ENCODE measurements at places on chromosomes 5 and 9.

DNA sequence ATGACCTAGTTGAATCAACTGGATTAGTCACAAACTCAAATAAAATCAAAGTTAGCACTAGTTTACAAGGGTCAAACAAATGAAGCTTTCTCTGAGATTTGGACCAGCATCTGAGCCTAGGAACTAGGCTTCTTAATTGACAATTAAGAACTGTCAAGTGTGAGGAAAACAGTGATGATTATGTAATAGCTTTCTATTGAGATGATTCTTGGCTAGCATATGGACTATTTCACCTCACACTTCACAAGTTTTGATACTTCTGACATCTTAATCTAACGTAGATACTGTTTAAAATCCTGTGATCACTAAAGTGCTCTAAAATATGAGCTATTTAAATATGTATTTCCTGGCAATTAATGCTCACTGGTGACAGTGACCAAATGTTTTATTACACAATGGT lies 542.9 kb downstream of the EFNA5 start:
- no peak for DNase-seq

DNA sequence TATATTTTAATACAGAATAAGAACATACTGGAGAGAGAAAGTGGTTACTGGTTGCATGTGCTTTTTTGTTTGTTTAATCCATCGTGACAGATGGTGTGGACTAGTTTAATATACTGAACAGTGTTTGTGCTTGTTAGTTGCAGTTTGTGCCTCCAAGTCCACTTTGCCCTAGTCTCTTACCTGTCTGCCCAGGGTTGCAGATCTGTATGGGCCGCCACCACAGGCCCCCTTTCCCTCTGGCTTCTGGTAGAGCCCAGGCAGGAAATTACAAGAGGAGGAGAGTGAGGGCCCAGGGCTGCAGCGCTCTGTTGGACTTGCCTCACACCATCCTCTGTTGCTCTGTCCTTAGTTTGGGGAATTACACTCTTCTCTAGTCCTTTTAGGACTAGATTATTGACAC lies 166.4 kb downstream of the KDM4C start:
- DNase-seq: no peak

DNA sequence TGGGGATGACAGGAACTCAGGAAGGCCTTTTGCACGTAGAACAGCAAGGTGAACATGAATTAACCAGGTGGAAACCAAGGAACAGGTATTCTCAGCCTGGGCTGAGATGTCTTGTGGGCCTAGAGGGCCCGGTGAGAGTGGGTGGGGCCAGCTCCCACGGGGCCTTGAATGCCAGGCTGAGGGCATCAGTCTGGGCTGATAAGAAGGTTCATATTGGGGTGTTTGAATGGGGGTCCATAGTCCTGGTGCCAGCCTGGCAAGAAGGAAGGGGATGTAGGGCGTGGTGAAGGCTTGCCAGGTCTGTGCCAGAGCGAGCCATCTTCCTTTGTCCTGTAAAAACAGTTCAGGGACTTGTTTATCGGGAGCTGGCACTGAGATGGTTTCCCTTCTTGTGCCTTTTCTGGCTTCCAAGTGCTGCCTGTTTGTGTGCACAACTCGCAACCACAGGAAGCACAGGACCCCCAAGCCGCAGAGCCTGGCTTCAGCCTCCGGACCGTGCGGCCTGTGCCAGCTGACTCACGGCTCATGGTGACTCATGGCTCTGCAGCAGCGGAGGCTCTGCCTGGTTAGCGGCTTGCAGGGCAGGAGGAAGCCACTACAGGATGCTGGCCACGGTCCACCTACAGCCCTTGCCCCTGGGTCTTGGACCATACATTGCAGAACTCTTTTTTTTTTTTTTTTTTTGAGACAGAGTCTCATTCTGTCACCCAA lies 2.4 kb downstream of the CARD19 start:
- DNase-seq: peak; percentile 50

GRCh38 chr9:107971241-107971640 lies 481.7 kb upstream of the KLF4 start:
- no peak for DNase-seq

DNA sequence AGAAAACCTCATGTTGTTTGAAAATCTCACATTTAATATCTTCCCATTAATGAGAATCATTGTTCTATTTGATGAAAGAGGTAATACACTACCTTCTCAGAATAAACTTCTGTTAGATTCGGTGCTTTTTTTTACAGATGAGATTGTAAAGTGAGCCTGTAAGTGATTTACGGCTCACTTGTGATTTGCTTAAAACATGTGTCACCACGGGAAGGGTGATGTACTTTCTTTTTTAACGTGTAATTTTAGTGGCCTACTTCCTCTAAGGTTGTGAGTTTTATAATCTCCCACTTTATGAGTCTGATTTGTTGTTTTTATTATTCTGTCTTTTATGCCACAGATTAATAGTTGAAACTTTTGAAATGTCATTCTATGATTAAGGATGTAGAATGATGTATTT lies 15.9 kb downstream of the ANXA1 start:
- no peak for DNase-seq

DNA sequence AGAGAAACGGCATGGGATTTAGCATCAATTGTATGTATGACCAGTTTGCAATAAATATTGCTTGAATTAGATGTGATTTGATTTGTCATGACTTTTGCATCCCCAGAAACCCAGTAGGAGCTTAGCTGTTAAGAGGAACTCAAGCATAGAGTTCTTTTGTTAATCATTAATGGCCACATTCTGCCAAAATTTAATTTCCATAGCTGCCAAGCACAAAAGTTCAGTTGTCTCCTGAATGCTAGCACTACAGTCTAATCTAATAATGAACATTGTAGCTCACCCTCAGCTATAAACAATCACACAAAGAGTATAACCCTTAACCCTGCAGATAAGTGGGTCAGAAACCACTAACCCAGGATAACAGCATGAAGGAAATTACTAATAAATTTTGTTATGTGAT lies 169.8 kb upstream of the GRAMD2B start:
- no peak for DNase-seq

GRCh38 chr5:132473668-132474067 lies 16.9 kb downstream of the IRF1 start:
- no peak for DNase-seq

DNA sequence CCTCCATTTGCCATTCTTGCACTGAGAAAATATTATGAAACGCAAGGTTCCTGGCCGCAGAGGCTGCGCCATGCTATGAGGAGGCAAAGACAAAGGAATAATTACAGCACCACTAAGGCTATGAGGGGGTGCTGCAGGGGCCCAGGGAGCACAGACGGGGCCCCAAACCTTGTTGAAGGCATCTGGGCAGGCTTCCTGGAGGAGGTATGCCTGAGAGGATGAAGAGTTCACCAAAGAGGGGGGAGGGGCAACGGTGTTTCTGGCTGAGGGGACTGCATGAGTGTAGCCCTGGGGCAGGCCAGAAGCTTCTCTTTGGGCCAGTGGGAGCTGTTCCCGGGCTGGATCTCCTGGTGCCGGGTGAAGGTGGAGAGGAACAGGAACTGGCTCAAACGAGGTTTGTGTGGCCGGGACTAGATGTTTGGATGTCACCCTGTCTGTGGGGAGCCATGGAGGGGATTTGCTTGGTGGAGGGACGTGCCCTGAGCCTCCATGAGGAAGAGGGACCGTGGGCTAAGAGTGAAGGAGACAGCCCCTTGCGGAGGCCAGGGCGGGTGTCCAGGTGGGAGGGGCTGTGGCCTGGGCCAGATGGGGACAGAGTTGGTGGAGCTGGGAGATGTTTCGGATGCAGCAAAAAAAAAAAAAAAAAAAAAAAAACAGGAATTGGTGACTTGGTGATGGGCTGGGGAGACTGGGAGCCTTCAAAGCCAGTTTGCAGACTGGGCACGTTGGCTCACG lies 28.2 kb downstream of the PTGES start:
- DNase-seq: no peak

- no peak for DNase-seq
These were observed 4.4 kb downstream of the LRRC8A start for GRCh38 chr9:128886211-128886891.

DNA sequence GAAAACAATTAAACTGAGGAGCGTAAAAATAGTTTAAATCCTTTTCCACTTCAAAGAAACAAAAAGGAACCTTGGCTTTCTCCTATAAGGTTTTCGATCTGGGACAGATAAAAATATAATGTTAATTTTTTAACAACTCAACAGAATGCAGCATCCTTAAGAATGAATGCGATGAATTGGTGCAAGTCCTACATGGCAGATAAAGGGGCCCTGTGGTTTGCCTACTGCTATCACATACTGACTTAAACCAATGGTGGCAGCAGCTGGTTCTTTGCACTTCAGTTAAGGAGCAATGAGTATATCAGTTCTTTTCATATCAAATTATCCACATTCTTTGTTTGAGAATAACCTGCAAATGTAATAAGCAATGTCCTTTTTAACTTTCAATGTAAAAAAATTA lies 12.4 kb upstream of the TYRP1 start:
- no peak for DNase-seq

DNA sequence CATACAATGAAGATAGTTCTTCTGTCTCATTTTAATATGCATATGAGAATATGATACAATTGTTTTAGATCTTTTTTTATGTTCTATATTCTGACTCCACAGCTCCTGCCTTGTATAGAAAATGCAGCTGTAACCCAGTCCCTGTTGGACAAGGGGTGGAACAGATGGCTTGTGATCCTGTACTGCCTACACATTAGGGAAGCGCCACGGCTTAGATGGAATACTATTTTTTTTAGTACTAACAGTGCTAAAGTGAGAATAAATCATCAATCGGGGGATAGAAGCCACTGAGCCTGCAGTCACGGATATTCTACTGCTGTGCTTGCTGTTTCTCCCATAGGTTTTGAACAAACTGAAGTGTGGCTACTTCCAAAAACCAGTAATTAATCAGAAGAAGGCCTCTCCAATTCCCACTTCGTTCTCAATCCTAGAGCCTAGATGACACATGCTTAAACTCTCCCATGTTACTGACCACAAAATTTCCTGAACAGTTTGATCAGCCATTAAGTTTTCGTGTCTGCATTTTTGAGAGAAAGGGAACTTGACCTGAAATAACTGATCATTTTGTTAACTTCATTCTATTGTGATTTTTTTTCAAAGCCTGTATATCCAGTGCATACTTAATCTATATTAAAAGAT lies 150.3 kb downstream of the CDH18 start:
- DNase-seq: no peak

- DNase-seq: no peak
These were observed 856.4 kb upstream of the CDH6 start for GRCh38 chr5:30337084-30337573.

- DNase-seq: no peak
These were observed 1935.3 kb upstream of the WWC1 start for GRCh38 chr5:166356096-166356495.

DNA sequence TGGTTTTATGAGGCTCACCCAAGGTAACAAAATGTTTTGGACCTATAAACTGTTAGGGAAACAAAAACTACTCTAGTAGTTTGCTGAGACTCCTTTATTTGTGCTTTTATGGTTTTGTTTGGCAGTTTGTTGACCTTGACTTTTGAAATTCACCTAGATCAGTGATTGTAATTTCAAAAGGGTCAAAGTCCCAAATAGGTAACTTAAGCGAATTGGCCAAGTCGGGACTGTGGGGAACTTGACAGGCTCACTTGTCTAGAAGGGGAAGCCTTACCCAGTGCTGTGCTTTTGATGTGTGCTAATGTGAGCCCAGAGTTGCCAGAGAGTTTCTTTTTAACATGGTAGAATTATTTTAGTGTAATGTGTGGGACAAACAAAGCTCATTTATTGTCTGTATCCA lies 87.2 kb upstream of the SGCD start:
- DNase-seq: no peak

DNA sequence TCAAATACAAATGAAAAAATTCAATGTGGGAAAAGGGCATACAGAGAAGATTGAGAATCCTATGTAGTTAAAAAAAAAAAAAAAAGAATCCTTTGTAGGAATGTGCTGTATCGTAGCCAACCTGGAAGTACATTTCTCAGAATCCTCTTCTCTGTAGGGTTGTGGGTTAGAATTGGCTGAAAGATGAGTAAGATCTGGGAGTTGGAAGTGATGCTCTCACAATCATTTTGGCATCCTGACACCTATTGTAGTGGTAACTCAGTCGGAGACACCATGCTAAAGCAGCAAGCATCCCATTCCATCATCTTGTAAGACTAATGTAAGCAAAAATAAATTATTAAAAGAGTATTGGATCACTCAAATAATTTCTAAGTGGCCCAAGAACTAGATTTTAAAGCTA lies 30.6 kb downstream of the MRPL22 start:
- DNase-seq: no peak

DNA sequence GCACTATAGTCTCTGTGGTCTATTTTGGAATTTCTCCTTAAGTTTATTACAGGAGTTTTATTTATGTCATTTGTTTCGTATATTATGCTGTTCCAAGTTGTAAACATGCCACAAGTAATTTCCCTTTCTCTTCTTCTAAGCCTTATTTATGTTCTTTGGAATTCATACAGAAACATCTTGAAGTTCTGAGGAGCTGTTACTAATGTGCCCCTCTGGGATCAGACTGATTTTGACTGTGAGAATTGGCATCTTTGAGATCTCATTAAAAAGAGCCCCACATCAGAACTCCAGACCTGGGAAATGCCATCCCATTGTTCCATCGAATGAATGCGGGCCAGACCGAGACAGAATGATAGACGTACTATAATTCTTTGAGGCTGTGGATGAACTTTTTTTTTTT lies 138.8 kb upstream of the CD180 start:
- DNase-seq: no peak

- no peak for DNase-seq
These were observed 415.1 kb downstream of the HCN1 start for GRCh38 chr5:45281081-45281480.

- DNase-seq: no peak
These were observed 43.6 kb upstream of the HRH2 start for GRCh38 chr5:175614223-175614815.

DNA sequence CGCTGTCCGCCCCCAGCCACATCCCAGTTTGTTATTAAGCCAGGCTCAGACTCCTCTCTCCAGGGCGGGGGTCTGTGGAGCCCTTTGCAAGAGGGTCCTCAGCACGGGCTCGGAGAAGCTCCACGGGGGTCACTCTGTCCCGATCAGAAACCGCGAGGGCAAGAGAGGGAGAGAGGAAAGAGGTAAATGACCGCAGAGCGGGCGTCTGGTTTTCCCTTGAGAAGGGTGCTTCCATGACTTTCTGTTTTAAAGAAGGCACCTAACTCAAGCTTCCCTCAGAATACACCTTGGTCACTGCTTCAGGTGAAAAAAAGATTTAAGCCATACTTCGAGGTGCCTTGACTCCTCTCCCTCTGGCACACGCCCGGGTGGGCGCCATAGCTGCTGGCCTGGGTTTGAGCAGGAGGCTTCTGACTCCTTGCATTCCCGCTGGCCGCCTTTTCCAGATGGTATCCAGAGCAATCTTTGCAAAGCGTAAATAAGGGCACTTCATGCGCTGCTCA lies 5.8 kb upstream of the TERT start:
- no peak for DNase-seq

GRCh38 chr9:6552033-6552432 lies 93.5 kb downstream of the GLDC start:
- DNase-seq: no peak

- no peak for DNase-seq
These were observed 124.0 kb downstream of the RGS3 start for GRCh38 chr9:113587471-113588031.

- no peak for DNase-seq
These were observed 792.7 kb upstream of the CHD1 start for GRCh38 chr5:99721506-99721905.
